ENCODE measurements at places on chromosomes 16 and 17.

GRCh38 chr17:1959871-1960544 lies 65.1 kb downstream of the RTN4RL1 start:
- no peak for DNase-seq

GRCh38 chr16:4477966-4478365 lies 1.8 kb downstream of the HMOX2 start:
- peak; percentile 82 for DNase-seq

GRCh38 chr16:11637320-11637719 lies 30.9 kb upstream of the SNN start:
- DNase-seq: peak; percentile 29

DNA sequence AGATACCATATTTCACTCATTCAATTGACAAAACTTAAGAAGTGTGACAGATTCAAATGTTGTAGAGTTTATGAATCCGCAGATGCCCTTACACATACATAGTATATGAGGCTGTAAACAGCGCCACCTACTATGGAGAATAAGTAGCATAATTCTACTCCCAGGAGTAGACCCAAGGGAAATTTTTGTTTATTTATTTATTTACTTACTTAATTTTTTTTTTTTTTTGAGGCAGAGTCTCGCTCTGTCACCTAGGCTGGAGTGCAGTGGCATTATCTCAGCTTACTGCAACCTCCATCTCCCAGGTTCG lies 35.5 kb downstream of the GAN start:
- peak; percentile 10 for DNase-seq

DNA sequence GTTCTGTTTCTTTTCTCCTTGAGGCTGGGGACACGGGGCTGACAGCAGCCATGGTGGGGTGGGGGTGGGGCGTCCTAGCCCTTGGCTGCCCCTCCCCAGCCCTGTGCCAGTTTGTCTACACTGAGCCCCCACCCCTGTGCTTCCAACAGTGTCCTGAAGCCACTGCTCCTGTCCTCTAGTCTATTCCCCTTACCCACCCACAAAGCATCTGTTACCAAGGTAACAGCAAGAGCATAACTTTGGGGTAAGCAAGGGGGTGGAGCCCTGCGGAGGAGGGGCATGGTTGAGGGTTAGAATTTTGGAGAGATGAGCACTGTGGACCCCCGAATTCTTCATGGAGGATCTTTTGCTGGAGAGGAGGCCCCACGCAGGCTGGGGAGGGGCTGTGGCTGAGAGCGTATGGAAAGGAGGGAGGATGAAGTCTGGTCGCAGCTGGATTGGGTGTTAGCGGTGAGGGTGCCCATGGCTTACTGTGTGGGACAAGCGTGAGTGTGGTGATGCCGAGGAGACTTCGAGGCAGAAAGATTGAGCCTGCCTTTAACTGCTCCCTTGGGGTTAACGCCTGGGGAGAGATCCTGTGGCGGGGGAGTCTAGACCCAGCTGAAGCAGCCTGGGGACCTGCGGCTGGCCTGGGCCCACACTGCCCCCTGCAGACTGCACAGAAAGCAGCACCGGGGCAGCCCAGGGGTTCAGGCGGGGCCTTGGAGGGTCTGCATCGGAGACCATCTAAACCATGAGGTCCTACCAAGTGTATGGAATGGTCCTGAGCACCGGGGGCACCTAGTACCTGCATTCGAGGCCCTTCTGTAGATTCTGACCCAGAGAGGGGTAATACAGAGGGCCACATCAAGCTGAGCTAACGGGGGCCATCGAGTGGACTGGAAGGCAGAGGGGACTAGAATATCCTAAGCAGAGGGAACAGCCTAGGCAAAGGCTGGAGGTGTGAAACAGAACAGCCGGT lies 6.1 kb upstream of the STAC2 start:
- DNase-seq: peak; percentile 70

GRCh38 chr17:73118139-73118538 lies 25.7 kb upstream of the SLC39A11 start:
- no peak for DNase-seq

DNA sequence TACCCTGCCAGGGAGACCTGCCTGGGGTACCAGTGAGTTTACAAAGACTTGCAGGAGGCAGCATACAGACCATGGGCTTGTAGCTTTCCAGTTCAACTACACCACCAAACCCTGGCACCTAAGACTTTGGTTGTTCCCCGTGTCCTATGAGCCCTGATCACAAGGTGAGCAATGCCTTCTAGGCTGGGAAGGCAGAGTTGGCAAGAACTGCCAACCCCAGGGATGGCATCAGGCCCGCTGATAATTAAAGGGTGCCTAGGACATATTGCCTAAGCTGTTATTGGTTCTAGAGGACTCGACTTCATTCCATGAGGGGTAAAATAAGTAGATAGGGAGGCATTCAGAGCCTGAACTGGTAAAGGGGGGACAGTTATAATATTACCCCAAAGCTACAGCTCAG lies 41.3 kb downstream of the CDH13 start:
- no peak for DNase-seq

DNA sequence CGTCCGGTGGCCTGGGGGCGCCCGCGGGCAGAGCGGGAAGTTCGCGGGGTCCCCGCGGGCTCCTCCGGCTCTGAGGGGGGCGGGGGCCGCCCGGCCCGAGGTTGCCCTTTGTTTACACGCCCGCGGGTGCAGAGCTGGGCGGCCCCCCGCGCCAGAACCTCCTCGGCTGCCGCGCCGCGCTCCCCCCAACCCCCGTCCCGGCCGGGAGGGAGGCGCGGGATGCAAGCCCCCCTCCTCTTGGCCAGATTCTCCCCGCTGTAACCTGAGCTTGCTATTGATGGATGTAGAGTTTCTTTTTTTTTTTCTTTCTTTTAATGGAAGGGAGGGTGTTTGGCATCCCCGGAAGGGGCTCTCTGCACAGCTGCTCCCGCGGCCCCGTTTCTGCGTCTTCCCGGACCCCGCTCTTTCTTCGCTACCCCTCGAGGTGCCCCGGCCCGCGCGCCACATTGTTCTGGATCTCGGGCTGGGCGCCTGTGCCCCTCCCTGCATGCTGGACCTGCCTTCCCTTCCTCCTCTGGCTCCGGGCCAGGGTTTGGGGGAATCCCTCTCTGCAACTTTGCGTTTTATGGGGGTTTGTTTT lies 646 bp downstream of the CBX2 start:
- peak; percentile 61 for DNase-seq

- DNase-seq: no peak
Observed at GRCh38 chr17:14693382-14693781, 392.5 kb downstream of the HS3ST3B1 start.

All from mesendoderm (in vitro differentiated cells).